ENCODE measurements at places on chromosomes 16 and 17.

DNA sequence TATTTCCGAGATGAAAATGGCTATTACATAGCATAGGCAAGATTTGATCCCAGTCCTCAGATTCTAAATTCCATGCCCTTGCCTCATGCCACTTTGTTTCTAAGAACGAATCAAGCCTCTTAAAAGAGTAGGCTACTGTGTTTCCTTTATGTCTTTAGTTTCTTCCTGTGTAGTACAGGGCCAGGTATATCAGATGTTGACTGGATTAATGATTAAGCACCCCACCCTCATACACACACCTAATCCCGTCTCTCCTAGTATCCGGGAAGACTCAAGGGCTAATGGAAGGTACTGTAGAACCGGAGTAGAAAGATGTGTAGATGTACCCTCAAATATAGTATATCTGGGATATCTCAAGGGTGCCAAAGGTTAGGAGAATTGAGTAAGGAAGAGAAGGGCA lies 6.7 kb downstream of the TOM1L1 start:
- H3K4me3 ChIP-seq, result no peak overlapping the region
- H3K4me1 ChIP-seq, result no peaks in the 10 kb centered on the region
- H3K27me3 ChIP-seq, result no peaks in the 10 kb centered on the region
- H3K36me3 ChIP-seq, result no peaks in the 10 kb centered on the region

- H3K27ac ChIP-seq, result no peak overlapping the region
- no peaks in the 10 kb centered on the region for H3K36me3 ChIP-seq
- peaks cover 12% of the 10 kb centered on the region for H3K4me1 ChIP-seq
- peaks cover 21% of the 10 kb centered on the region for H3K27me3 ChIP-seq
These were observed 1.7 kb upstream of the COL1A1 start for GRCh38 chr17:50203086-50203485.

GRCh38 chr16:9268446-9268845 lies 177.0 kb downstream of the HAPSTR1 start:
- H3K27me3 ChIP-seq, result peaks cover 5% of the 10 kb centered on the region
- DNase-seq, result no peak
- H3K4me1 ChIP-seq, result peaks cover 1% of the 10 kb centered on the region
- H3K27ac ChIP-seq, result no peak overlapping the region
- H3K4me3 ChIP-seq, result no peak overlapping the region

DNA sequence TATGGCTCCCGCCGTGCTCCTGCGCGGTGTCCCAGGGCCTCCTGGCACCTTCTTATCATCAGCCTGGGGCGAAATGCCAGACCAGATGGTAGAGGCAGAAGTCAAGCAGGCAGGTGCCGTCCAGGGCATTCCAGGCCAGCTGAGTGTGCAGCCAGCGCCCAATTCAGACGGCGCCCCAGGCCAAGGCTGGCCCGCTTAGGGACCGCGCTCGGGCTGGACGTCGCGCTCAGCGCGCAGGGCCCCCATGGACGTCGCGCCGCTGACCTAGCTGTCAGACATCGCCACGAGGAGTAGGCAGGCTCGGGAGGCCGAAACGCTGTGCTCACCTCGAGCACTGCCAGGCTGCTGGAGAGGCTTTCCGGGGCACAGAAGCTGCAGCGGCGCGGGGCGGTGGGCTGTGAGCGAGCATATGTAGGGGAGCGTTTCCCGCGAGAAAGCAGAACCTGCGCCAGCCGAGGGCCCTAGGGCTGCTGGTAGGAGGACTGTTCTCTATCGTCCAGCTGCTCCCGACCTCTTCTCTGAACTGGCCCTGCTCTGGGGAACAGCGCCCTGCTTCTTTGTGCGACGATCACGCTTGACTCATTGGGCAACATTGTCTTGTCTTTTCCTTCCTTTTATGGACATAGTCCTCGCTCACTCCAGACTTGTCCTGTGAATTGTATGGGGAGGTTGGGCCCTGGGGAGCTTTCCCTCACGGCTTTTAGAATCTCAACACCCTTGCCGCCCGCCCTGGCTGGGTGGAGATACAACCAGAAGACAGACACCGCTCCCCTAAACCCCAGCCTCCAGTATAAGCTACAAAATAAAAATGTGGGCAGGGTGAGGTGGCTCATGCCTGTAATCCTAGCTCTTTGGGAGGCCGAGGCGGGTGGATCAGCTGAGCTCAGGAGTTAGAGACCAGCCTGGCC lies 8.4 kb upstream of the CA4 start:
- peaks cover 27% of the 10 kb centered on the region for H3K27me3 ChIP-seq
- DNase-seq, result peak; percentile 52
- peaks cover 7% of the 10 kb centered on the region for H3K36me3 ChIP-seq
- peak overlapping the region; percentile 52 for H3K27ac ChIP-seq
- H3K4me3 ChIP-seq, result peak overlapping the region; percentile 46

DNA sequence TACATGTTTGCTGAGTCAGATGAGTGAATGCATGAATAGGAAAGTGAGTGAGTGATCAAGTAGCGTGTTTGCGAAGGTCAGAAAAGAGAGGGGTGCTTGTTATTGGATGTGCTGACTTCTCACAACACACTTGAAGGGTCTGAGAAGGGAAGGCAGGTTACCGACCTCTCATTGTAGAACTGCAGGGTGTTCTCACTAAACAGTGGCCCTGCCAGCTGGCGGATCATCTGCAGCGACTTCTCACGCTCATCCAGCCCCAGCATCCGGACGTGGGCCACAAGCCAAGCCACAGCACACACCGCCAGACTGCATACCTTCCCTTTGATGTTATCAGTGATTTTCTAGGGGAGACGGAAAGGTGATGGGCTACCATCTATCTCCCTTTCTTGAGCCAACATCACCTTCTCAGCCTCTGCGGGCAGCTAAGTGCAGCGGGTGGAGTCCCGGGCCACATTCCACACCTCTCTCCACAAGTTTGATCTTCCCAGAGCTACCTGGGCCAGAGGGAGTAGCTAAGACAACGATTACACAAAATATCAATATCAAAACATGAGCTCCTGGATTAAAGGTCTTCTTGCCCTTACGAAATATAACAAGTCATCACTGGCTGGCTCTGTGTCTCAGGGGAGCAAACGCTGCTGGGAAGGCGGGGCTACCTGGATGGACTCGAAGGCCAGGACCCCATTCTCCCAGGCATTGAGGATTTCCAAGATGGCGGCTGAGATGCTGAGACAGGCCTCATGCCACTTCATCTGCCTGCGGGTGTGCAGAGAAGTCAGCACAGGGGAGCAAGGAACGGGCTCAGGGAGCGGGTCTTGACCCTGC lies 11.0 kb downstream of the CSF3 start:
- H3K27me3 ChIP-seq, result no peaks in the 10 kb centered on the region
- peaks cover 8% of the 10 kb centered on the region for H3K4me1 ChIP-seq
- H3K27ac ChIP-seq, result peak overlapping the region; percentile 44
- no peak overlapping the region for H3K4me3 ChIP-seq
- H3K36me3 ChIP-seq, result no peaks in the 10 kb centered on the region
